ENCODE measurements at places on chromosomes 2 and 18.

- DNase-seq, result no peak
Measured at GRCh38 chr18:21901423-21901945, 160.9 kb downstream of the MIB1 start.

DNA sequence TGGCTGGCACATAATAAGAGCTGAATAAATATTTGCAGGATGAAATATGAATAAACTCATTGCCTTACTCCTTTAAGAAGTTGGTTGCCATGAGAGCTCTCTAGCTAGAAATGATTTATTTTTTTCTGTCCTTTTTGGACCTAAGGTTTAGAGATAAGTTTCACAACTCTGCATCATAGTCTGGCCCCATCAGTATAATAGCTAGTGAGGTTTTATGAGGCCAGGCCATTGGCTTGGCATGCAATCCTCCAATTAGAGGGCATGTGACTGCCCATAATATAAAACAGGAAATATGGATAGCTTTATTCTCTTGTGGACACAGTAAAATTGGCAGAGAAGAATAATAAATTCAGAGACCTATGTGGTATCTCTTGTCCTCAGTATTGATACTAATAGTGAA, 26.2 kb upstream of the INSIG2 start:
- no peak for DNase-seq

DNA sequence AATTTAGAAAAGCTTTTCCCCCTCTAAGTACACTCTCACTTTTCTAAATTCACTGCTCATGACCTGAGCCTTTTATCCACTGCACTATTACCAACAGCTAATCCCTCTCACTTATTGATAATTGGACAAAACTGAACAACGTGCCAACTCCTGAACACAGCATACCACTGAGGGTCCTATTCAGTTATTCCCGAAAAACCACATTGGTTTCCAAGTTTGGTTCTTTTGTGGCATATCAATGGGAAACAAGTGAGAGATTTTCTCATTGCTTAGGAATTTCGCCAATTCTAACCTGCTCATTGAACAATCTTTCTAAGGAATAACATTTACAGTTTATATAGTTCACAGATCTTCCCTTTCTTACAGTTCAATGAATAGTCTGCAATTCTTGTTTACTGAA, 977.4 kb downstream of the TMEM182 start:
- DNase-seq, result no peak

- no peak for DNase-seq
Measured at GRCh38 chr18:56044239-56044638, 456.2 kb upstream of the TCF4 start.

GRCh38 chr18:13222856-13223281, 4.3 kb downstream of the LDLRAD4 start:
- DNase-seq, result no peak

GRCh38 chr2:46232860-46233259, 64.3 kb upstream of the EPAS1 start:
- no peak for DNase-seq

Measured in HL-60 (cell line).